ENCODE measurements at places on chromosomes 1 and 21.

DNA sequence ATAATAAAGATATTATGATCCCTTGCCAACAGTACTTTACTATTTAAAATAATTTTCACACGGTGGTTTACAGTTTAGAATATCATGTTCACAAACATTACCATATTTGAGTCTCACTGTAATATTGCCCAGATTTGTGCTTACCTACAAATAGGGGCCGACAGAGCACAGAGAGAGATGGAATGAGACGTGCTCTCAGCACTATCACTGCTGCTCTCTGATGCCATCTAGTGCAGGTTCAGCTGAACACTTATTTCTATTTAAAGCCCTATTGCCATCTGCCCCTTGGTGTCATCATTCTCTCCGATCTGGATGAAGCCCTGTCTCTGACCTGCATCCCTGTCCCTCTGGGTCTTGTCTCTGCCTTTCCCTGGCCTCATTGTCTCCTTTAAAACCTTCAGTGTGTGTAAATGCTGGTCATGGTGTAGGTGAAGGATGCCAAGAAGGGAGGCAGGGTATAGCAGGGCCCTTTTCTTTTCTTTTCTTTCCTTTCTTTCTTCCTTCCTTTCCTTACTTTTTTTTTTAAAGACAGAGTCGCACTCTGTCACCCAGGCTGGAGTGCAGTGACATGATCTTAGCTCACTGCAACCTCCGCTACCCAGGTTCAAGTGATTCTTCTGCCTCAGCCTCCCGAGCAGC lies 6.9 kb upstream of the GPATCH4 start:
- DNase-seq = peak; percentile 86

GRCh38 chr1:228358039-228358763 lies 48.4 kb downstream of the TRIM11 start:
- DNase-seq = no peak

DNA sequence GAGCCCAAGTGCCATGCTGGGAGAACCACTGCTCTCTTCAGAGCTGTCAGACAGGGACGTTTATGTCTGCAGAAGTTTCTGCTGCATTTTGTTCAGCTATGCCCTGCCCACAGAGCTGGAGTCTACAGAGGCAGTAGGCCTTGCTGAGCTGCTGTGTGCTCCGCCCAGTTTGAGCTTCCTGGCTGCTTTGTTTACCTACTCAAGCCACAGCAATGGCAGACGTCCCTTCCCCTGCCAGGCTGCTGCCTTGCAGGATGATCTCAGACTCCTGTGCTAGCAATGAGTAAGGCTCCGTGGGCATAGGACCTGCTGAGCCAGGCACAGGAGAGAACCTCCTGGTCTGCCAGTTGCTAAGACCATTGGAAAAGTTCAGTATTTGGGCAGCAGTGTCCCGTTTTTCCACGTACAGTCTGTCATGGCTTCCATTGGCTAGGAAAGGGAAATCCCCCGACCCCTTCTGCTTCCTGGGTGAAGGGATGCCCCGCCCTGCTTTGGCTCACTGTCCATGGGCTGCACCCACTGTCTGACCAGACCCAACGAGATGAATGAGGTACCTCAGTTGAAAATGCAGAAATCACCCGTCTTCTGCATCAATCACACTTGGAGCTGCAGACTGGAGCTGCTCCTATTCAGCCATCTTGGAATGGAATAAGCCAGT lies 31.9 kb downstream of the CYP4B1 start:
- no peak for DNase-seq

DNA sequence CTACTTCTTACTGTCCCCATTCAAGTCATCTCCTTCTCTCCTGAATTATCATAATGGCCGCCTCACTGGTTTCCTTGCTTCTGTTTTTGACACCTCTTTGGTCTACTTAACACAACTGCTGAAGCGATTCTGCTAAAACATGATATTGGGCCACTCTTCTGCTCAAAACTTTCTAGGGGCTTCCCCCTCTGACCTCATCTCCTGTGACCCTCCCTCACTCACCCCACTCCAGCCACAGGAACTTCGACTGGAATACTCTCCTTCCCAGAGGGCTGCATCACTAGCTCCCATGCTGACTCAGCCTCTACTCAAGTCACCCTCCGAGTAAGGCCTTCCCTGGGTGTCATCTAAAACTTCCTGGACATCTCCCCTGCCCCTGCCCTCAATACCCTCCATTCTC lies 35.7 kb downstream of the NRIP1 start:
- DNase-seq = no peak

- DNase-seq = peak; percentile 18
Measured at GRCh38 chr1:30887485-30888315, 20.9 kb downstream of the SDC3 start.

GRCh38 chr1:107727866-107728265 lies 237.1 kb downstream of the VAV3 start:
- DNase-seq = no peak

DNA sequence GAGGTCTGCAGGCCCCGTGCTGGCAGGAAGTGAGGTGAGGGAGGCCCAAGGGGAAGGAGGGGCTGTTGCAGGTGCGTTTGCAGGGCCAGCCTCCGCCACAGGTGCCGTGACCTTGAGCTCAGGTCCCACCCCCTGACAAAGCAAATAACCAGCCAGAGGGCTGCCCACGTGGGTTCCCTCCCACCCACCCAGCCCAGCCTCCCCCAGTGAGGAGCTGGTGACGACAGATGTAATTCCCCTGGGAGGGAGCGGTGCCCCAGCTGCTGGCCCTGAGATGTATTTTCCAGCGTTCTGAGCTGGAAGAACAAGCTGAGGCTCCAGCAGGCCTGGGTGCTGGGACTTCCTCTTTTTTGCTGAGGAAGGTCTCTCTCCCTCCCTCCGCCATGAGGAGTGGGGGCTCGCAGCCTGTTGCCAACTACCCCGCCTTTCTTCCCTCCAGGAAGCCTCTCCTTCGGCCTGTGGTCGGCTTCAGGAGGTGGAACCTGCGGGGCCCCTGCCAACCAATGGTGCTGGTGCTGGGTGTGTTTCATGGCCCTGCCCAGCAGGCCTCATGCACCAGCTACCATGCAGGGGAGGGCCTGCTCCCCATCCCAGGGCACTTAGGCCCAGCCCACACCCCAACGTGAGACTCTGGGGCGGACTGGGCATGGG lies 153.2 kb downstream of the PRDM16 start:
- DNase-seq = peak; percentile 43

- DNase-seq = no peak
Measured at GRCh38 chr1:50416553-50417453, 6.4 kb downstream of the DMRTA2 start.

- DNase-seq = no peak
Measured at GRCh38 chr1:42703888-42704464, 21.8 kb downstream of the YBX1 start.

- no peak for DNase-seq
Measured at GRCh38 chr1:147124266-147124665, 48.0 kb downstream of the PRKAB2 start.

DNA sequence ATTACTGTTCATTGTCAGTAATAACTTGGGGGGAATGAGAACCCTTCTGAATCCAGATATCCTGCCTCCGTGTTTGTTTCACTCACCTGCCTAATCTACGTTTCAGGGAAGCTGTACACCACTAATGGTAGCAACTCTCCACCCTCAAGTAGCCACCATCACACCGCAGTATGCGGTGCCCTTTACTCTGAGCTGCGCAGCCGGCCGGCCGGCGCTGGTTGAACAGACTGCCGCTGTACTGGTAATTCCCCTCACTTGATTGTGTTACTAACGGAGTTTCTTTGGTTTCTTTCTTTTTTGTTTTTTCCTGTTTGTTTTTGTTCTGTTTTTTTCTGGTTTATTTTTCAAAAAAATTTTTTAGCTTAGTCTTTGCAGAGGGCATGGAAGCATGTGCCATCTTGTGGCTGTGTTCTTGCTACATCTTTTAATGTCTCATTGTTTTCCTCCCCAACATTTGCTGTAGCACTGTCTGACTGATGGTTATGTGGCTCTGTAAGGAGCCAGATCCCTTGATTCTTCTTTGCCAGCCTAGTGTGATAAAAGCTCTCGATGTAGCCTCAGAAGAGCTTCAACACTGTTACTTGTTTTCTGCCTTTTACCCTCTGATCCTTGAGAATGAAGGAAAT lies 15.9 kb upstream of the OLFML3 start:
- no peak for DNase-seq

DNA sequence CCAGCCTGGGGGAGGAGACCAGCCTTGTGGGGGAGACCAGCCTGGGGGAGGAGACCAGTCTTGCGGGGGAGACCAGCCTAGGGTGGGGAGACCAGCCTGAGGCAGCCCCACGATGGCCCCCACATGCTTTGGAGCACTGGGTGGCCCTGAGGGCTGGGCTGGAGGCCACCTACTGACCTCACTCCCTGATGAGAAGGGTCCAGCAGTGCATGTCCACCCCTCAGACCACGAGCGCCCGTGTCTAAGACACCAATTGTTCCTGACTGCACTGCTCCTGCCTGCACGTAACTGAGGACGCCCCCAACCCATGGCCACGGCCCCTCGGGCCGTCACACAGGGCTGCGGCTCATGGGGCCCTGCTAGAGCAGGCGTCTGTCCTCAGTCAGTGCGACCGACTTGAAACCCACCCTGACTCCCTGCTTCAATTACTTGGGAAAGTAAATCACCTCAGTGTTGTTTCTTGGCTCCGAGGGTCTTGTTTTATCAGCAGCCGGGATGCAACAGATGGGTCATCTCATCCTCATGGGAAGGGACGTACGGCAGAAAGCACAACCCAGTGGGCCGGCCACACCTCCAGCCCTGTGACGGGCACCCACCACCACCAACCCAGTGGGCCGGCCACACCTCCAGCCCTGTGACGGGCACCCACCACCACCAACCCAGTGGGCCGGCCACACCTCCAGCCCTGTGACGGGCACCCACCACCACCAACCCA lies at the start of gene SPATC1L:
SPATC1L (minus strand) TSS at position 550 of the 715 bp plus-strand sequence. CDS start 1,643 bp downstream, outside the sequence.
- DNase-seq = no peak

- DNase-seq = no peak
Measured at GRCh38 chr1:161082483-161082882, 6.9 kb downstream of the NECTIN4 start.

DNA sequence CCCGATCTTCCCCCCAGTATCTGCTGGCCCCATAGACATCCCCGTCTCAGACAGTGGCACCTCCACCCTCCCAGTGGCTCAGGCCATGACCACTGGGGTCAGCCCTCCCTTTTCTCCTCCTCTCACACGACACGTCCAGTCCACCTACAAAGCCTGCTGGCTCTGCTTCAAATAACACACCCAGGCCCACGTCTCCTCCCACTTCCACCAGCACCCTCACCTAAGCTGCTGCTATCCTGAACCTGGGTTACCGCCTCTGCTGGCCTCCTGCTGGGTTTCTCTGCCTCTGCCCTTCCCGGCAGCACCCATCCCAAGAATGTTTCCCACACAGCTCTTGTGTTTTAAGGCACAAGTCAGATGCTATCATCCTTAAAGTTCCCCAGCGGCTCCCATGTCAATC lies 26.0 kb downstream of the MX2 start:
- DNase-seq = no peak

DNA sequence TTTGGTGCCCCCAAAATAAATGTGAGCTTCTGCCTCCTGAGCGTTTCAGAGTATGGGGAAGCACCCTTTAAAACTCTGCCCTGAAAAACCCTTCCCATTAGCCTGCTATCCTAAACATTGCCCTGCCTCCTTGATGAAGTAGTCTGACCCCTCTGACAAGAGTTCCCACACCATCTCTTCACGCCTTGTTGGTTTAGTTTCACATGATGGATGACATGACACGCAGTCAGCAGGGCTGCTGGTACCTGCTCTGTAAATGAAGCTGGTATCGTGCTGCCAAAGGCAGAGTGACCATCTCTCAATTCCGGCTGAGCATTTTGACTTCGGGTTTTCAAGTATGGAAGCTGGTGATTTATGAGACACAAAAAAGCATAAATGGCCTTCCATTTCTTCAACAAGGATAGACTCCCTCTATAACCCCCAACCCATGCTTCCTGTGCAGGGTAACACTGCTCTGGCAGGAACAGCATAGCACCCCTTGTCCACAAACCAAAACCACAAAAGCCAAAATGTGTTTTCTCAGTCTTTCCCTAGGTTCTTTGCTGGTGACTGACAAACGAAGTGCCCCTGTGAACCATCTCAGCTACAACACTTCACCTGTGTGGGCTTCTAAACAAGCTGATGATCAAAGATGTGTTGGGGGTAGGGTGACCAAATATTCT lies 444.6 kb downstream of the NUF2 start:
- DNase-seq = no peak

DNA sequence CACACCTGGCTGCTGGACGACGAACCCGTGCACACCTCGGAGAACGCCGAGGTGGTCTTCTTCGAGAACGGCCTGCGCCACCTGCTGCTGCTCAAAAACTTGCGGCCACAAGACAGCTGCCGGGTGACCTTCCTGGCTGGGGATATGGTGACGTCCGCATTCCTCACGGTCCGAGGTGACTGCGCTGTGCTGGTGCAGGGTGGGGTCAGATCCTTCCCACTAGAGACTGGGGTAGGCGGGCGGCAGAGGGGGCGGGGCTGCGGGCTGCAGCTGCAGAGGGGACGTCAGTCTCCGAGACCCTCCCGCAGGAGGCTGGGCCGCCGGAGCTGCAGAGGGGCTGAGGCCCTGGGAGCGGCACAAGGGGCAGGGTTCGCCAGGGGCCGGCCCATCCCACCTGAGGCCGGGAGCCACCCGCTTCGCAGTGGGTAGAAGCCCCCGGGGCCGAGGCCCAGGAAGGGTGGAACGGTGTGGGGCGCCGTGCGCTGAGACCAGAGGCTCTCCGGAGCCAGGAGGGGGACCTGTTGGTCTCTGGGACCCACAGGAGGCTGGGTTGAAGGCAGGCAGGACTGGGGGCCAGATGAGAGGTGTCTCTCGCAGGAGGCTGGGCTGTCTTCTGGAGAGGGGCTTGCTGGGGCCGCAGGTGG lies 90.6 kb downstream of the TRIM11 start:
- DNase-seq = no peak

DNA sequence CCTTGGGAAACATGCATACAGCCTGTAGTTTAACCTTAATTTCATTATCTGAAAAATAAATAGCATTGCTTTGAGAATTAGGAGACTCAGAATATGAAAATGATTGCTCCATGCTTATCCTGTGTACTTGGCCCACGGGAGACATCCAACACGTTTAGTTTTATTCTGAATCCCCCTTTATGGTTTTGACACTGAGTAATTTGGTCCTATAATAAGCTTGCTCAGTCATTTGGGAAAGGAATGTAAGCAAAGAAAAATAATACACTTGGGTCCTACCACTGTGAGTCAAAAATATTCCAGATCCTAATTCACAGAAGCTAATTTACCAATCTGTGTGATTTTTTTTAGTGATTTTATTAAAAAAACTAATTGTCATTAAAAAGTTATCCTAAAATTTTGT lies 557.3 kb downstream of the USP25 start:
- DNase-seq = no peak

DNA sequence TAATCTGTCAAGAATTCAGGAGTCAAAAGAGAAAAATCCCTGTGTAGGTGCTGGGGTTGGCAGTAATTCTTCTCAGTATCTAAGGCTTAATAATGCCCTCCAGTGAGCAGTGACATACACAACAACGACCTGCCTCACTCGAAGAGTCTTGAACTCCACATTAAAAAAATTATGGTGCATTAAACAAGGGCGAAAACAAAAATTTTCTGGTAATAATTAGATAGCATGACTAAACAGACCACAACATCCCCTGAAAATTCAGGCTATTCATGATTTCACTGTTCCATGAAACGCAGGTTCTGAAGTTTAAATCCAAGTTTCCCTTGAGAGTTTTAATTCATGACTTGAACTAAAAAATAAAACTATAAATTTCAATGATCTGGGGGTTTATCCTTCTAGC lies 5.1 kb downstream of the SRSF4 start:
- no peak for DNase-seq

- DNase-seq = no peak
Measured at GRCh38 chr1:23908453-23909341, 4.5 kb downstream of the CNR2 start.

Data from NCI-H69 (cell line).